ENCODE measurements at places on chromosomes 6 and 20.

DNA sequence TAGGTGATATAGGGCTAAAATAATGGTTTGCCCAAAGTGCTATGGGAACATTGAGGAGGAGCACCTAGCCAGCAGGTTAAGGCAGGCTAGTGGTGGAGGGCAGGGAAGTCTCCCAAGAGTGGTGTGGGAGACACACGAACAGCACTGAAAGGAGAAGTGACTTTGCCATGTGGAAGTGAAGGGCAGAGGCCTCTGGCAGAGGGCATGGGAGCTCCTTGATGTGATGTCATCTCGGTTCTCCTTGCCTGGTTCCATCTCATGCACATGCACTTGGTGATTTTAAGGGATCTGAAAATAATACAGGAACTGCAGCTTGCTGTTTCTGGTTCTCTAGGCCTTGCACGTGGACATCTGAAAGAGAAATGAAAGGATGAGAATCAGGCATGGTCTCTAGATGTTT lies 4.7 kb upstream of the MAP3K4 start:
- no peak for DNase-seq

DNA sequence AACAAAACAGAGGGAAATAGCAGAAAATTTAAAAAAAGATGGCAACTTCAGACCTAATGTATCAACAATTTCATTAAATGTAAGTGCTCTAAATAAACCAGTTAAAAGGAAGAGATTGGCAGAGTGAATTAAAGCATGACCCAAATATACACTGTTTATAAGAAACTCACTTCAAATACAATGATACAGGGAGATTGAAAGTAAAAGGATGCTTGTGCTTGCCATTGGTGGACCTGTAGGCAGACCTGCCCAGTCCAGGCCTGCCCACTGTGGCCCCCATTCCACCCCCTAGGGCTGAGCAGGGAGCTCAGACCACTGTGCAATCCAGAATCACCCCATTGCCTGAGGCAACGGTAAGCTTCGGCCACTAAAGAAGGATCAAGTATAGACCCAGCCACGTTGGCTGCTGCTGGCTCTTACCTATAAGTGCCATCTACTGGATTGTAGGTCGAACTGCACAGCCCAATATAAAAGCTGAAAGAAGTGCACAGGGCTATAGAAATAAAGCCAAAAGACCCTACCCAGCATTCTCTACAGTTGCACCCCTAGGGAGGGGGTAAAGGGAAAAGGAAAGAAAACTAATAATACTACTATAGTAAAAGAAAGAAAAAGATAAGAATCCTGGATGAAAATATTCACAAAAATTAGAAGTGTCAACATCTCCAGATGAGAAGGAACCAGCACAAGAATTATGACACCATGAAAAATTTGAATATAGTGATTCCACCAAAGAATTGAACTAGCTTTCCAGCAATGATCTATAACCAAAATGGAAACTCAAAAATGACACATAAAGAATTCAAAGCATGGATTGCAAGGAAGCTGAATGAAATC lies 36.1 kb downstream of the PSMB1 start:
- DNase-seq = no peak

GRCh38 chr20:31674895-31675827 lies 37.4 kb downstream of the COX4I2 start:
- peak; percentile 65 for DNase-seq

- DNase-seq = no peak
Observed at GRCh38 chr20:63461104-63461763, 11.2 kb downstream of the KCNQ2 start.

GRCh38 chr20:33532753-33533459 lies 43.0 kb downstream of the CBFA2T2 start:
- DNase-seq = no peak

- no peak for DNase-seq
Observed at GRCh38 chr6:30885481-30885998, 1.2 kb downstream of the DDR1 start.

GRCh38 chr6:125872259-125872921 lies 81.6 kb downstream of the NCOA7 start:
- no peak for DNase-seq

DNA sequence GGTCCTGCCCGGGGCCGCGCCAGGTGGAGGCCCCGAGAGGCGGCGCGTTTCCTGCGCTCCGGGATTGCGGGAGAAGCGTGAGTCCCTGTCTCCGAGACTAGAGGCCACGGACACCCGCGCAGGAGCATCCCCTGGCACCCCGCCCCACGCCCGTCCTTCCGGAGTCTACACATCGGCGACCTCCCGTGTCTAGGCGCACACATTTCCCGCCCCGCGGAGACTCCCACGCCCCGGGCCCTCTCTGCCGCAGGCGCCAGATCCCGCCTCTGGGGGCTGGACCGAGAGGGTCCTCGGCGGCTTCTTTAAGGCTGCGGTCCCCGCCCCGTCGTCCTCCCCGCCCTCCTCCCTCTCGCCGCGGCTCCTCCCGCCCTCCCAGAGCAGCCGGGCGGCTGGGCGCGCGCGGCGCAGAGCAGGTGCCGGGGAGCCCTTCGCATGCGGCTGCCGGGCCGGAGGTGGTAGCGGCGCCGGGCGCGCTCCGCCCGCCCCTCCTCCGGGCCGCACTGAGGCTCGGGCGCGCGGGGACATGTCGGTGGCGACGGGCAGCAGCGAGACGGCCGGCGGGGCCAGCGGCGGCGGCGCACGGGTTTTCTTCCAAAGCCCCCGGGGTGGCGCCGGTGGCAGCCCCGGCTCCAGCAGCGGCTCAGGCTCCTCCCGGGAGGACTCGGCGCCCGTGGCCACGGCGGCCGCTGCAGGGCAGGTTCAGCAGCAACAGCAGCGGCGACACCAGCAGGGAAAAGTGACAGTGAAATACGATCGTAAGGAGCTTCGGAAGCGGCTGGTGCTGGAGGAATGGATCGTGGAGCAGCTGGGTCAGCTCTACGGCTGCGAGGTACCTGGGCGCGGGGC lies at the start of gene PPP1R14C:
Gene PPP1R14C, plus strand, starts transcription at position 375 of the 846 bp plus-strand sequence. Its CDS starts 149 bp downstream, at position 524.
- no peak for DNase-seq

All from effector memory CD4-positive, alpha-beta T cell (primary cell).